AG08396 (cell line): ENCODE measurements at places on chromosomes 6 and 20.

- DNase-seq, result no peak
Observed at GRCh38 chr6:157812425-157813171, 10.4 kb upstream of the SNX9 start.

DNA sequence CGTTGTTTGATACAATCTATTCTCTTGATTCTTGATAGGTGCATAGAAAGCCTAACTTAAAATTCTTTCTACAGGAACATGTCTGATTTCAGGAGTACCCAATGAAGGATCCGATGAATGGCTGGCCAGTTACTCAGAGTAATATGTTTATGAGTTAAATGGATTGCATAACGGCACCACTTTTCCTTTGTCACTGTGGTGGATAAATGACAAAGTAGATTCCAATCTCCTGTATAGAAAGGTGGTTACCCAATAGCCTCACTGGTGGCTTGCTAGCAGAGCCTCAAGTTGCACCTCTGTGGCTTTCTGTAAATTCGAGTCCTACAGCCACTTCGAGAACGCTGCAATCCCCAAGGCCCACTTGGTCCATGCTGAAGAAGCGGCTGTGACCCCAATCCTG lies 28.4 kb downstream of the LHFPL5 start:
- peak; percentile 19 for DNase-seq

DNA sequence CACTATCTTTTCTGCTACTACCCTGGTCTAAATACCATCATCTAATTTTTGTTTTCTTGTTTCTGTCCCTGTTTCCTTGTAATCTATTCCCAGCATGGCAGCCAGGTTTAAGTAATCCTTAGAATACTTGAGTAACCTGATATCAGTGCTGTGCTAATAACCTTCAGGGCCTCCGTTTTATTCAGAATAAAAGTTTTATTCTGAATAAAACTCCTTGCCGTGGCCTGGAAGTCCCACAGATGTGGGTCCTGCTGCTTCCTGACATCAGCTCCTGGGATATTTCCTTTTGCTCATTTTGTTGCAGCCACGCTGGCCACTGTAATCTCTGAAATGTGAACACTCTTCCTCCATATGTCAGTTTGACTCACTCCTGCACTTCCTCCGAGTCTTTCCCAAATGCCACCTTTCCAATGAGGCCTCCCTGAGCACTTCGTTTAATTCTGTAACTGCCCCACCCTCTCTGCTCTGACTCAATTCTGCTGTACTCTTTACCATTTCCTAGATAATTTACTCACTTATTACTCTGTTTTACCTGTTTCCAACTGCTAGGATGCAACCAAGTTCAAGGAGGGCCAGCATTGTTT lies 114.0 kb upstream of the FOXA2 start:
- no peak for DNase-seq

DNA sequence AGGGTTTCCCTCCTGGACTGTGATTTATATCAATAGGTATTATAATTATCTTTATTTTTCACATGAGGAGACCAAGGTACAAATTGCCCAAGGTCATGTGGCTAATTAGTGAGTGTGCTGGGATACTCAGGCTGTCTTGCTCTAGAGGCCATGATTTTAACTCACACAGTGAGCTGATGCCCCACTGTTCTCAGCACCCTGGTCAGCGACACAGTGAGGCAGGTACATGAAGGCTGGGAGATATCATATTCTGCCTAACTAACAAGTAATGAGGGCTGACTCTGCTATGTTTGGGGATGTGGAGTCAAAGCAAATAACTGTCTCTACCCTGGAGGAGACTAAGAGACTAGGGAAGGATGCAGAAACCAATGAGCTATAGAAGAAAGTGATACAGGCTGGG lies 501.1 kb downstream of the PTPRT start:
- no peak for DNase-seq

GRCh38 chr6:140779341-140779740 lies 1353.4 kb upstream of the GJE1 start:
- no peak for DNase-seq

DNA sequence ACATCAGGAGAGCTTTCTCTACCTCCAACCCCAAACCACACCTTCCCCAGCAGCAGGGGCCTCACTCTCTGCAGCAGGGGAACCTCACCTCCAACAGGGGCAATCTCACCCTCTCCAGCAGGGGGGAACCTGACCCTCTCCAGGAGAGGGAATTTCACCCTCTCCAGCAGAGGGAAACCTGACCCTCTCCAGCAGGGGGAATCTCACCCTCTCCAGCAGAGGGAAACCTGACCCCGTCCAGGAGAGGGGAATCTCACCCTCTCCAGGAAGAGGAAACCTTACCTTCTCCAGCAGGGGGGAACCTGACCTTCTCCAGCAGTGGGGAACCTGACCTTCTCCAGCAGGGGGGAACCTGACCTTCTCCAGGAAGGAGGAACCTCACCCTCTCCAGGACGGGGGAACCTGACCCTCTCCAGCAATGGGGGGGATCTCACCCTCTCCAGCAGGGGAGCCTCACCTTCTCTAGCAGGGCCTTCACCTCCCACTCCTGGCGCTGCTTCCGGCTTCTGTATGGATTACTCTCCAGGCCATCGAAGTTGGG lies 3.1 kb downstream of the B3GALT4 start:
- no peak for DNase-seq

GRCh38 chr6:845101-845500 lies 152.2 kb upstream of the EXOC2 start:
- no peak for DNase-seq

DNA sequence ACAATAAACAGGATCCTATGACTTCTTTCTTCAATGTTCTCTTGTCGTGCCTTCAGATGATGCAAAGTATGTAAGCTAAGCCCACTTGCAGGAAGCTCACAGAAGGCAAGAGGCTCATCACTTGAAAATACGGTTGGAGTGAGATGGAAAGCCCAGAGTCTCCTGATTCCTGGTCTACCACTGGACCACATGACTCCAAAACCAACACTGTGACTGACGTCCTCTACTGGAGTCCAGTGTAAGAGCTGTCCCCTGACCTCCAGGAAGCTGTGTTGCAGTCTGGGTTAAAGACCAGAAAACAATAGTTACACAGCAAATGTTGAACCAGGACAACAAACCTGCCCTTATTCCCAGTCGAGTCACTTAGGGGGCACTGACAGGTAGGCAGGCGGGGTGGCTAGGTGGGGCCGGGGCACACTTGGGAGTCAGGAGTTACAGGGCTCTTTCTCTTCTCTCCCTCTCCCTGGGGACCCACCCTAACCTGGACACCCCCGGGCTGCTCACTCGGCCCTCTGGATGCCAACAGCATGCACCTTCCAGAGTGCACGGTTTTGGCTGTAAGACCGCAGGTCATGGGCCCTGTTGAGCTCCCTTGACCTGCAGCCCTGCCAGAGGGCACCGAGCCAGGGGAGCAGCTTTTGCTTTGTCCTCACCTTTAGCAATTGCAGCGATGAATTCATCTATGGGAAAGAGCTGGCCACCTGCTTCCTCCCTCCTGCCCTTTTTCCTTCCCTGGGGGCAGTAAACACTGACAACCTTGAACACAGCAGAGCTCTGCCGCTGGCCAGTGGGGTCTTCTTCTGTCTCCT lies 7.4 kb downstream of the PCK1 start:
- DNase-seq, result no peak

- DNase-seq, result no peak
Observed at GRCh38 chr20:43323592-43323991, 133.9 kb upstream of the PTPRT start.

GRCh38 chr6:134162932-134163331 lies 110.5 kb upstream of the SLC2A12 start:
- DNase-seq, result no peak

DNA sequence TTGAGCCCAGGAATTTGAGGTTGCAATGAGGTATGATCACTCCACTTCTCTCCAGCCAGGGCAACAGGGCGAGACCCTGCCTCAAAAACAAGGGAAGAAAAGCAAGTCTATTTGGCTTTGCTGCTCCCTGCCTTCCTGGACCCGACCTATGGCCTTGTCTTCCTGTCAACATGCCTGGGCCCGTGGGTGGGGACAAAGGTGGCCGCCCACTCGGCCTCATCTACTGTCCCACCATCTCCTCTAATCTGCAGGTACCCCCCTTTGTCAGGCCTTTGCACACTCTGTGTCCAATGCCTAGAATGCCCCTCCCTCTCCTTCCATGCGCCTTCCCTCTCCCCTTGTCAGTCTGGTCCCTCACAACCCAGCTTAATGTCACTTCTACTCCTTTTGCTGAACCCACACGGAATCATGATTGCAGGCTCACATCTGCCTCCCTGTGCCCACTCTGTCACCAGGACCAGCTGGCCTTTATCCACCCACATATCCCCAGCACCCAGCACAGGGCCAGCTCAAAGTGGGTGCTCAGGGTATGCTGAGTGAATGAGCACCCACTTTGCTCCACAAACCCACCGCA lies 40.3 kb downstream of the MDFI start:
- no peak for DNase-seq

DNA sequence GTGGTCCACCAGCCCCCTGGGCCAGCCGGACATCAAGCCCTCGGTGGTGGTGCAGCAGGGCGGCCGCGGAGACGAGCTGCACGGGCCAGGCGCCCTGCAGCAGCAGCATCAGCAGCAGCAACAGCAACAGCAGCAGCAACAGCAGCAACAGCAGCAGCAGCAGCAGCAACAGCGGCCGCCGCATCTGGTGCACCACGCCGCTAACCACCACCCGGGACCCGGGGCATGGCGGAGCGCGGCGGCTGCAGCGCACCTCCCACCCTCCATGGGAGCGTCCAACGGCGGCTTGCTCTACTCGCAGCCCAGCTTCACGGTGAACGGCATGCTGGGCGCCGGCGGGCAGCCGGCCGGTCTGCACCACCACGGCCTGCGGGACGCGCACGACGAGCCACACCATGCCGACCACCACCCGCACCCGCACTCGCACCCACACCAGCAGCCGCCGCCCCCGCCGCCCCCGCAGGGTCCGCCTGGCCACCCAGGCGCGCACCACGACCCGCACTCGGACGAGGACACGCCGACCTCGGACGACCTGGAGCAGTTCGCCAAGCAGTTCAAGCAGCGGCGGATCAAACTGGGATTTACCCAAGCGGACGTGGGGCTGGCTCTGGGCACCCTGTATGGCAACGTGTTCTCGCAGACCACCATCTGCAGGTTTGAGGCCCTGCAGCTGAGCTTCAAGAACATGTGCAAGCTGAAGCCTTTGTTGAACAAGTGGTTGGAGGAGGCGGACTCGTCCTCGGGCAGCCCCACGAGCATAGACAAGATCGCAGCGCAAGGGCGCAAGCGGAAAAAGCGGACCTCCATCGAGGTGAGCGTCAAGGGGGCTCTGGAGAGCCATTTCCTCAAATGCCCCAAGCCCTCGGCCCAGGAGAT lies 1.0 kb downstream of the POU3F2 start:
- DNase-seq, result no peak

- peak; percentile 8 for DNase-seq
Observed at GRCh38 chr6:45116714-45117410, 211.3 kb upstream of the RUNX2 start.

DNA sequence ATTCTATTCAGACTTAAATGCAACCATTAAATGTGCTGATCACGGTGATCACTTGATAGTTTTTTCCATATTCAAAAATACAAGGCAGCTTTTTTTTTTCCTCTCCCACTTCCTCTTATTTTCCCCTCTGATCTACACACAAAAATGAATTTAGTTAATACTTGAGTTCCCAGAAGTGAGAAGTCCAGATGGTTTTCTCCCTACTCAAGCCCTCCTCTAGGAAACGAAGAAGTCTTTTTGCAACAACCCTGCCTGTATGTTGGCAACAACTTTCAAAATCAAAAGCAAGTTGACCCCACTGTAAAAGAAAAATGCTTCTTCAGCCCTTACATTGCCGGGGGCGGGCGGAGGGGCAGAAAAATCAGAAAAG lies 24.3 kb downstream of the ARHGAP18 start:
- DNase-seq, result no peak

DNA sequence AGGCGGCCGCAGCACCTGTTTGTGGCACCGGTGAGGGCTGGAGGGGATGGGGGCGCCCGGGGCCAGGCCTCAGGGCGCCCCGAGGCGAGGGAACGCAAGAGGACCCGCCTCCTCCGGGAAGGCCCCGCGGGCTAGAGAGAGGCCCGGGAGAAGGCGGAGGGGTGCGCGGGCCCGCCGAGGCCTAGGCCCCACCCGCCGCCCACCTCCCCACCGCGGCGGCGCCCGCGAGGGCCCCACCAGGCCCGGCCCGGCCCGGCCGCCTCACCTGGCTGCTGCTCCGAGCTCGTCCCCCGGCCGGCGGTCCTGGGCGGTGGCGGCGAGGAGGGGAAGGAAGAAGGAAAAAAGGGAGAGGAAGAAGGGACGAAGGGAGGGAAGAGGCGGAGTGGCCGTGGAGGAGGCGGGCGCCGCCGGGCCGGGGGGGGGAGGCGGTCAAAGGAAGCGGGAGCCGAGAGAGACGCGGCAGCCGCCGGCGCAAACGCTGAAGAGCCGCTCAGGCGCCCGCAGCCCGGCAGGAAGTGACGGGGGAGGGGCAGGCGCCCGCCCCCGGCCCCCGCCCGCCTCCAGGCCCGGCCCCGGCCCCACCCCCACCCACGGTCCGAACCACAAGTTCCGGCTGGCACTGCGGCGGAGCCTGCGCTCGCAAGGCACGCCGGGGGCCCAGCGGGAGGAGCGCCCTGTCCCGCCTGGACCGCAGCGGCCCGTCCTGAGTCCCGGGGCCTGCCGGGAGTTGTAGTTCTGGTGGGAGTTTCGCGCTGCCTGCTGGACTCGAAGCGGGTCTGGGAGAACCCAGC lies at the start of gene STAU1:
TSS of gene STAU1 (minus strand) at position 484 of the 791 bp plus-strand sequence. CDS start 22,133 bp downstream, outside the sequence.
- peak; percentile 99 for DNase-seq

- DNase-seq, result peak; percentile 81
Observed at GRCh38 chr20:46132705-46133120, 14.6 kb downstream of the CD40 start.

GRCh38 chr6:71410681-71411080 lies 122.1 kb downstream of the OGFRL1 start:
- DNase-seq, result no peak

- no peak for DNase-seq
Observed at GRCh38 chr20:14838663-14839628, 501.5 kb upstream of the FLRT3 start.

- DNase-seq, result peak; percentile 14
Observed at GRCh38 chr20:8535403-8536261, 403.6 kb downstream of the PLCB1 start.

DNA sequence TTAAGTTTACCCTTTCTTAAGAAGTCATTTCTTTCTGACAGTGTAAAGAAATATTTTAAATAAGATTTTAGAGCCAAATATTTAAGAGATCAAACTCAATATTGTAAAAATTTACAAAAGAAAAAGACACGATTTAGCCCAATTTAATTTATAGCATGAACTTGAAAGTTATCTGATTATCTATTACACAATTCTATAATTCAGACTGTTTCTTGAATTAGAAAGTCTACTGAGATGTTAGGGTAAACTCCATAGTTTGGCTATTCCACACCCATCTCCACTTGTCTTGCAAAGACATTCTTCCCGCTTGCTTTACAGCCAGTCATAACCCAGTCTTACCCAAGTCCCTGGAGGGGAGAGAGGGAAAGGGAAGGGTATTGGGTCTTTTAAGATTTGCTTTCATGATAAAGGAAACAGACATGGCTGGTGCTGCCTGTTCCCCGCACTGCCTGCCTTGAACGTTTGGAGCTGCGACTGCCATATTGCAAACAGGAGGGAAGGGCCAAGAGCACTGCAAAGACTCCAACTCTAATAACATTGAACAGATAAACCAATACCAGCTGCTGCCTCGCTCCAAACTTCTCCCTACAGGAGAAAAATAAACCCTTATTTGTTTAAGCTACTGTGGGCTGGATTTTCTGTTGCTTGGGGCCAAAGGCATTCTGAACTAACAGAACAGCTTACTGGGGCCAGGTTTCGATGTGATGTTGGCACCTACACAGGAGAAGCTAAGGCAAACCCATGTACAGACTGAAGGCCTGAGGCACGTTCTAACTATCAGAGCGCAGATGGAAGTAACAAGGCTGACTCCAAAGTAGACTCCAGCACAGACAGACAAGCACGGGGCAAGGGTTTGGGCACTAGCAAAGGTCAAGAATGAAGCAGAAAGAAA lies 552.3 kb upstream of the JARID2 start:
- DNase-seq, result no peak
